ENCODE measurements at places on chromosomes 7 and 10. TPM values are rescaled to one million over a fixed set of nuclear protein-coding genes. Genes with fewer than 3 reads are reported as not detected.

ITIH5 gene
- not detected for total RNA-seq

MYO3A gene
- not detected for total RNA-seq

- DNase-seq = no peak
Measured at GRCh38 chr10:28980264-28980663, 302.9 kb downstream of the BAMBI start.

GRCh38 chr7:128310499-128310898, 33.2 kb downstream of the RBM28 start:
- no peak for DNase-seq

DNA sequence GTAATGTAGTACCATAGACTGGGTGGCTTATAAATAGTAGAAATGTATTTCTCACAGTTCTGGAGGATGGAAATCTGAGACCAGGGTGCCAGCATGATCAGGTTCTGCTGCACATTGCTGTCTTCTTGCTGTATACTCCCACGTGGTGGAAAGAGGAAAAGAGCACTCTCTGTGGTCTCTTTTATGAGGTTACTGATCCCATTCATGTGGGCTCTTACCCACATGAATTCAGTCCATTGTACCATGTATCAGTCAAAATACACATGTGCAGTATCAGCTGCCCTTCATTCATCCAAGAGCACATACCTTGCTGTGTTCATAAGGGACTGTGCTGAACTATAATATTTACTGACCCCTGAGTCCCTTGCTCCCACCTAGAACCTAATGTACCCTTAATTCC, 17.1 kb downstream of the PNLIPRP2 start:
- DNase-seq = no peak

GRCh38 chr7:47405921-47406800, 175.8 kb downstream of the TNS3 start:
- DNase-seq = peak; percentile 75

SAMD9 gene
- total RNA-seq = 37.3 TPM

HSPA12A gene
- 3.6 TPM for total RNA-seq

DNA sequence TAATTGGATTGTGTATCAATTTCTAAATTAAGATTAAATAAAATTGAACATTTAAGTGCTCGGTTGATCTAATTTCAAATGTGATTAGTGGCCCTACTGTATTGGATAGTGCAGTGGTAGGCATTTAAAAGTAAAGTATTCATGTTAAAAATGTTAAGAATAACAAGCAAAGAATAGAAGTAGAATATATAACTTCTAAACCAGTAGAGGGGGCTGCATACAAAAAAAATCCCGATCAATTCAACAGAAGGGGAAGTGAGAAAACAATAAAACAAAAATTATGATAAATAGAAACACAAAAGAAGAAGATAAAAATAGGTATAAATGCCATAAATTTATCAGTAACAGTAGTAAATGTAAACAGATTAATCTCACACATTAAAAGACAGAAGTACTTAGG, 24.9 kb upstream of the WDFY4 start:
- DNase-seq = no peak
